Cerebellar nuclear complex (tissue), 1 donor: ENCODE measurements at places on chromosomes 2 and 18.

- no peak for DNase-seq
These were observed 18.8 kb upstream of the TMX3 start for GRCh38 chr18:68733707-68734106.

DNA sequence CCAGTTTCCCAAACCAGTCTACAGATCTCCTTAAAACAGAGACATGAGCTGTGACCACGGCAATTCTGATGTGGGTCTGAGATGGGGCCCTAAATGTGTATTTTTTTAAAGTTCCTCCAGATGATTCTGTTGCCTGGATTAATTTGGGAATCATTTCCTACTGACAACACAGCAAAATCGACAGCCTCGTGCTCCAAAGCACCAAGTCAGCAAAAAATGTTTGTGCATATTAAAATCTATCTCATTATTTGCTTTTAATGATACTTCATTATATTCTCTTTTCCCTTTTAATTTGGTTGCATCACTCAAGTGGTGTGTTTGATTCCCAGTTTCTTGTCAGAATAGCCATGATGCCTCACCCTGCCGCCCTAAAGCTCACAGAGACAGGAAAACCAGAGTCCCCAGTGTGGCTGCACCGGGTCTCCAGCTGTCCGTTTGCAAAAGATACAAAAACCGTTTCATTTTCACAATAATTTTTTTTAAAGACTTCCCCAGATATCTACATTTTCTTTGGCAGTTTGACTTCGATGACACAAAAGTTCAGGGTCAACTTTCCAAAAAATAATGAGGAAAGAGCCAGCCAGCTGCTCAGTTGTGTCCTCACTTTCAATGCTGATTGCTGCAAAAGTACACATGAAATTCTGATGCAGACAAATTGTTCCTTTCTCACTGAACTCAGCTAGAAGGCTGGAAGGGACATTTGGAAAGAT lies 443.2 kb upstream of the ID2 start:
- no peak for DNase-seq

GRCh38 chr2:170163411-170164065 lies 14.4 kb upstream of the MYO3B start:
- no peak for DNase-seq

DNA sequence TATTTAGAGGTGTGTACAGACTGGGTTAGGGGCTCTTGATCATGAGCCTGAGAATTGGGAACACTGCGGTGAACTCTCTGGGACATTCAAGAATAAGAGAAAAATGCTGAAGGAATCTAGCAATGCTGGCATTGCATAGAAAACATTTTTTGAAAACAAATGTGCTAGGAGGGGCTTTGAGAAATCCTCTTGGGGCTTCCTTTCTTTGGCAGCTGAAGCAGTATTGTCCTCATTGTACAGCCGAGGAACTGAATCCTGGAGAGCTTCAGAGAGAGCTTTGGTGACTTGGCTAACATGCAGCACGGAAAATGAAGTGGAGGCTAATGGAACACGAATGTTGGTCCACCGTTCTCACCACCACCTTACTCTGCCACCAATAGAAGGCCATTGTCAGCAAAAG lies 107.3 kb upstream of the EFEMP1 start:
- DNase-seq, result no peak

DNA sequence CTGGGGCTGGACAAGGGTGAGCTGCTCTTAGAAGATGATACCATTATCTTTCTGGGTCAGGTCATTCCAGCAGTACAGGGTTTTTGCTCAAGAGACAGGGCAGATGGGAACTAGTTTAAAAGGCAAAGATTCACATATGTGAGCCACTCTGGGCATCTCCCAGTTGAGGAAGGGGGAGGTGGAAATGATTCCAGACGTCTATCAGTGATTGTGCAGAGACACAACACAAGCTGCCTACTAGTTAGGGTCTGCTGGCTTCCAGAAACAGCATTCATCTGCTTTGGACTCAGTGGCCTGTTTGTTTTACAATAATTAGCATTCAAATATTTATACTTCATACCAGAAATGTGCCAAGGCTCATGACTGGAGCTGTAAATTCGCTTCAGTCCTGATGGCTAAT lies 32.3 kb downstream of the ST6GAL2 start:
- DNase-seq, result no peak

- peak; percentile 77 for DNase-seq
These were observed at the start of the genes PEX13 and PUS10 for GRCh38 chr2:61017556-61018317. TSS of gene PEX13 (plus strand) at chr2:61017720. CDS start at chr2:61017760, 40 bp downstream. TSS of gene PUS10 (minus strand) at chr2:61018255. CDS start at chr2:61011890, 6,365 bp downstream.

- no peak for DNase-seq
These were observed 83.2 kb upstream of the FRZB start for GRCh38 chr2:182949572-182950189.

DNA sequence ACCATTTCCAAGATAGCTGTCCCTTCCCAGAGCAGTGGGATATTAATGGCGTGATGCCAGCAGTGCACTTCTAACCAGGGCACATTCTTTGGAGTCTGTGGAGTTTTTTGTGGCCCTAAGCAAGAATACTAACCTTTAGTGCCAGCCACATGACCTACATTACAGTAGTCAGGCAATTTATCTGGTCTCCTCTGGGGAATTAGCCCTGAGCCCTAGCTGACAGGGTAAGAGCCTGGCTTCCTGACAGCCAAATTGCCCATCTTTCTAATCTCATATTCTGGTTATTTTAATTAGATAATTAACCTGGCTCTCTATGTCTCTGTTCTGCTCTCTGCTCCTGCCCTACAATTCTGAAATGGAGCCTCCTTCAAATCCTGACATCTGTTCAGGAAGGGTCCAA lies 5.2 kb downstream of the PFN4 start:
- no peak for DNase-seq

DNA sequence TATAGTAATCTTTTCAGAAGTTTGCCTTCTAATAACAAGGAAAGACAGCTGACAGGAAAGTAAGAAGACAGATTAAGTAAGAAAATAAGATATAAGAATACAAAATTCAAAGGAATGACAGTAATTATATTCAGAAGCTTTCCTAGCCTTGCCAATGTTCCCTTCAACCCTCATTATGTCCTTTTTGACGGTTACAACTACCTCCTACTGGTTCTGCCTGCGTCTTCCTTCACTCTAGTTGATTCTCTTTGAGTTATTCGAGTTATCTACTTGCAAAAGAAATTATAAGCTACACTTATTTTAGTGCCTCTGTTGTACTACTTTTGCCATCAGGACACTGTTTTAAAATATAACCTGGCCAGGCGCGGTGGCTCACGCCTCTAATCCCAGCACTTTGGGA lies 218.9 kb upstream of the GYPC start:
- DNase-seq, result no peak

GRCh38 chr2:54013996-54014395 lies 43.2 kb upstream of the PSME4 start:
- DNase-seq, result no peak

DNA sequence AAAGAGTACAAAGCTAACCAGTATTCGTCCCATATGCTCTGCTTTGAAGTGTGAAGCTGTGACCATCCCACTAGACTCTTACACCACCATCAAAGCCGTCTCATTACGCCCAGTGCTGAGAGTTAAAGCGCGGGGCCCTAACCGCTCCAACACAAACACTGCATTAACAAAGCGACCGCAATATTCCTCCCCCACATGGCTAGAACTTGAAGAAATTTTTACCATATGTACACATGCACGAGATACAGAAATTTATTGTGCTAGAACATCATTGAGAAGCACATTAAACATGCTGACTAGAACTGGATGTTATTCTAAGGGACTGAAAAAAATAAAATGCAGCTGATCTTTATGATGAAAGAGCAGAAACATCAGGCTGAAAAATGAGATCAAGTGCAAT lies 20.5 kb downstream of the FTCDNL1 start:
- no peak for DNase-seq

- DNase-seq, result no peak
These were observed 187.6 kb downstream of the MYCN start for GRCh38 chr2:16127958-16128357.

DNA sequence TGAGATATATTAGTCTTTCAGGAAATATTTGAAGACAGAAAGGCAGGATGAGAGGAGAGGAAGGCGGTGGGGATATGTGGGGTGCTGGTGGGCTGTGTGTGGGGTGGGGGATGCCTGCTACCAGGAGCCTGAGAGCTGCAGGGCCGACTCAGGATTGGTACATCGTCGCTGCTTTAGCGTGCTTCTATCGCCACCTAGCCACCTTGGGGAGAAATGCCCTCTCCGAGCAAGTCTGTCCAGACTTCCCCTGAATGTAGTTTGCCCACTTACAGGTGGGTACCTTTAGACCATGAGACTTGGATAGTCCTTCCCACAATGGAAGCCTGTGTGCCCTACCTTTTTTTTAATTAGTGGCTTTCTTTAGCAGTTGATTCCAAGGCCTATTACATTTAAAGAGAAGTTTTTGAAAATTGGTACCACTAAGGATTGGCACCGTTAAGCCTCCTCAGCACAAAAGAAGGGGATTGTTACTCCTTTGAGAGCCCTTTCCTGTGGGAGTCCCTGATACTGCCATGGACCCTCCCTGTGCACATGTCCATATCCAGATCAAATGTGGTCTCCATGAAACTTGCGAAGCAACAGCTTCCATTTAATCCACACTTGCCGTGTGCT lies 114.1 kb upstream of the NDUFV2 start:
- peak; percentile 60 for DNase-seq

GRCh38 chr18:13222856-13223281 lies 4.3 kb downstream of the LDLRAD4 start:
- DNase-seq, result no peak

- DNase-seq, result no peak
These were observed 29.9 kb downstream of the GLS start for GRCh38 chr2:190910341-190911136.

DNA sequence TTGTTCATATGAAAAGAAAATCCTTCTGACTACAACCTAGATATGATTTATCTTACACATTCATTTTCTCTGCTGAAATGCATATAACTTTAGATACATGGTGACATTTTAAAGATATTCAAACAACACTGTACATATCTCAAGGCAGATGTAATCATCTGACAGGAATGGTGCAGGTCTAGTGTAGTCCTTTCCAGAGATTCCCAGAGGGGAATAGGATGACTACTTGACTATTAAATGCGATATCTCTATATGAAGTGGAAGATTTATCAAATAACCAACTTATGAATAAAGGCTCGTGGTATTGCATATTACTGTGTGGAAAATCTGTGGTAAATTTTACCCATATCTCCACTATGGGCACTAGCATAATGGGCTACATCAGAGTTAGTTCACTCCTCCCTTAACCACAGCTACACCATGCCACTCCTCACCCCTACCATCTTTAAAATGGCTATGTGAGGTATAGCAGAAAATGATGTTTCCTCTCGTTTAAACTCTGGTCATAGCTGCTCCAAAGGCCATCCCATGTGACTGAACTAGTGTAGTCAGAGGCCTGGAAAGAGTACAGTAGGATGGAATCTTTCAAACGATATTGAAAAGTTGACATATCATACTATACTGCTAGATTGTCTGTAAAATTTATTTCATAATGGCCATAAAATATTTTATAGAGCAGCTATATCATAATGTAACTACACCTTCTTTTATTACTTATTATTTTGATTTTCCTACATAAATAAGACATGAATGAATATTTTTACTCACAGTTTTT lies 9.1 kb upstream of the ITPRID2 start:
- DNase-seq, result no peak

DNA sequence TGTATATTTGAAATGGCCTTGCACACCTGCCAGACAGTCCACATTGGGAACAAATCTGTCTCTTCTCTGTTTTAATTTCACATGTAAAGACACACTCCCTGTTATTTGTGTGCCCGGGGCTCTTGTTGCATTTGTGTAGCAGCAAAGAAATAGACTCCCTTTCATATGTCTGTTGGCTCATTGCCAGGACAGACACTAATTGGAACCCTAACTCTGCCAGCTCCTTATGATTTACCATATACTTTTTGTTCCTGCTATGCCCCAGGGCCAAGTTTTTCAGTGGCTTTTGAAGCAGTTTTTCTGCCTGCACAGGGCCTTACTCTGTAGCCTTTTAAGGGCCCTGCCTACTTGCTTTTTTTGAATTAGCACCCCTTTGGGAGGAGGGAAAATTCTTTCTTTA lies 396.9 kb downstream of the DLGAP1 start:
- DNase-seq, result no peak

- DNase-seq, result no peak
These were observed 161.0 kb upstream of the UNC80 start for GRCh38 chr2:209610631-209611030.

DNA sequence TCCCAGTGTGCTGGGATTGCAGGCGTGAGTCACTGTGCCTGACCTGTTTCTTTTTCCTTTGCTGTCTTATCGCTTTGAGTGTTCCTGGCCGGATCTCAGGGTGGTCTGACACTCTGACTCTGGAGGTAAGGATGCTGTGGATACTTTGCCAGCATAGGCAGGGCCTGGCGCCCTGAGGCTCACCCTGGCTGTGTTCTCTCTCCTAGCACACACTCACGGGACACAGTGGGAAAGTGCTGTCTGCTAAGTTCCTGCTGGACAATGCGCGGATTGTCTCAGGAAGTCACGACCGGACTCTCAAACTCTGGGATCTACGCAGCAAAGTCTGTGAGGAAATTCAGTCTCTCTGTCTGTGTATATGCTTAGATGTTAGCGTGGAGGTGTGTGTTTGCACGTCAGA lies 18.0 kb upstream of the SAG start:
- DNase-seq, result no peak

DNA sequence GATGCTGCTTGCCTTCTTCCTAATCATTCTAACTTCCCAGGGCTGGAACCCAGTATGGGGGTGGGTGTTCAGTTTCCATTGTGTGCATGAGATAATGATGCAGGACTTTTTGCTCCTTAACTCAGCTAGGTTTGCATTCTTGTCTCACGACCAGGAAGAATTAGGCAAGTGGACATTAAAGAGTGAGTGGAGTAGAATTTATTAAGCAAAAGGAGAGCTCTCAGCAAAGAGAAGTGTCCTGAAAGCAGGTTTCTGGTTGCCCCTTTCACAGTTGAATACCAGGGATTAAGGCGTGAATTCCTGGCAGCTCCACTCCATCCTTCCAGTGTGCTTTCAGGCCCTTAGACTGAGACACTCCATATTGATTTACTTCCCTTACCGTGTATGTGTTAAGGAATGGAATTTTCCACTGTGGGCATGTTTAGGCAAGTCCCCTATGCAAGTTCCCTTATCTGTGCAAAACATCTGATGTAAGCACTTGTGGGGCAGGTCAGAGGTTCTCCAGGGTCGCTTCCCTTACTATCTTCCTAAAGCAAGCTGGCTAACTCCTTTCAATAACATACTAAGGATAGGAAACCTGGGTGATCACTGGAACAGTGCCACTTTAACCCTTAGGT lies 126.5 kb downstream of the GPR39 start:
- no peak for DNase-seq

DNA sequence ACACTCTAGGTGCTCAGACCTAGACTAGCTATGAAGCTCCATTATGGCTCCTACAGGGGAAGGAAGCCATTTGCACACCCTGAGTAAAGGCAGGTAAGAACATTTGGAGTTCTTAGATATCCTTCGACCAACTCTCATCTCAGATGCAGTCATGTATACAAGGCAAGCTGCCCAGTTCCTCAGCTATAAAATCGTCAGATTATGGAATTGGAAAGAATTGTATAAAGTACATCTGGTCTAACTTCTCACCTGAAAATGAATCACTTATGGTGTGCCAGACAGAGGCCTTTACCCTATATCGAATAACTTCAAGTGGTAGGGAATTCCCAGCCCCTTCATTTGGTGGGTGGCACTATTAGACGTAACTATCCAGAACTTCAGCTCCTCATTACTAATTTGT lies 79.3 kb downstream of the VIT start:
- no peak for DNase-seq

- no peak for DNase-seq
These were observed 74.1 kb downstream of the BOD1L2 start for GRCh38 chr18:57220930-57221483.

GRCh38 chr18:11857177-11857887 lies 6.1 kb downstream of the CHMP1B start:
- DNase-seq, result no peak
